Renal cortex interstitium (tissue), 15 donors: ENCODE measurements at places on chromosomes 2 and 18.

DNA sequence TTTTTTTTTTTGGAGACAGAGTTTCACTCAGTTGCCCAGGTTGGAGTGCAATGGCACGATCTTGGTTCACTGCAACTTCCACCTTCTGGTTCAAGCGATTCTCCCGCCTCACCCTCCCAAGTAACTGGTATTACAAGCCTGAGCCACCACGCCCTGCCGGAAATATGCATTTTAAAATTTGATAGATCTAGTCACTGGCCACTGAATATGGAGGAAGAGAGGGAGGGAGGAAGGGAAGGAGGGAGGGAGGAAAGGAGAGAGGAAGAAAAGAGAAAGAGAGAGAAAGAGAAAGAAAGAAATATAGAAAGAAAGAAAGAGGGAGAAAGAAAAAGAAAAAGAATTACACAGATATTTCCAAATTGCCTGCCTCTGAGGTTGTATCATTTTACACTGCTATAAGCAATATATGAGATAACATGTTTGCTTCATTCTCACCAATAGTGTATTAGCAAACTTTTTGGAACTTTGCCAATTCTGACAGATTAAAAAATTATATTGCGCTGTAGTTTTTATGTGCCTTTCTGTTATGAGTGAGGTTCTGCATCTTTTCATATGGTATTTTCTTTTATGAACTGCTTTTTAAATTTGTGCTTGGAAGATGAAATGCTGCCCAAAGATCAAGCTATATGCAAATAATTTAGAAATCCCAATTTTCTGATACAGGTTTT, 161.2 kb upstream of the MAP3K20 start:
- no peak for DNase-seq

DNA sequence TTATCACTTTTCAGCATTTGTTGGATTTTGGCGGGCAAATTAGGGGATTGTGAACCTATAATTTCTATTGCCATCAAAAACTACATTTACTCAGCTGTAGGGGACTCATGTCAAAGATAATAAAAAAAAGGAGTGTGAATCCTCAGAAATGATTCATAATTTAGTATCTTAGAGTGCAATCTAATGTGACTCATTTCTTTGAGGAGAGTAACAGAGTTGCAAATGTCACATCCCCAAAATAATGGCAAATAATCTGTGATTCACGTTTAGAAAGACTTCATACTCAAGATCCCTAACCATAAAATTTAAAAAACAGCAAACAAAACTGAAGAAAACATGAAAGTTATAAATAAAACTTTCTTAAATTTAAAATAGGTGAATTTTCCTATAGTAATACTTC, 373.0 kb downstream of the CDH2 start:
- DNase-seq: no peak

DNA sequence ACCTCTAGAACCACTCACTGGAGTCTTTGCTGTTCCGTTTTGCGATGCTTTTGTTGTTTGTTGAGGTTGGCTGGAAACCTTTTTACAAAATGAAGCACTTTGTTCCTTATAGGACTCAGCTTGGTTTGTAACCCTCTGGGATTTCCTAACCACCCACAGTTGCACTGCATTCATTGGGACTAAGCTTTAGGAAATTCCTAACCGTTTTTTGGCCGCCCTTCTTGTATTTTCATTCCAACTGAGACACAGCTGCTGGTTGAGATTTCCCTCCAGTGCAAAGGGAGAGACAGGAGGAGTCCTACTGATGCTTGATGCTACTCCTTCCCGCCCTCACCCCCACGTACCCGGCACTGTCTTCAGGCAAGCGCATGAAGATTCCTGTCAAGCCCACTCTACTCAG, 6.1 kb upstream of the DIPK1C start:
- DNase-seq: no peak

DNA sequence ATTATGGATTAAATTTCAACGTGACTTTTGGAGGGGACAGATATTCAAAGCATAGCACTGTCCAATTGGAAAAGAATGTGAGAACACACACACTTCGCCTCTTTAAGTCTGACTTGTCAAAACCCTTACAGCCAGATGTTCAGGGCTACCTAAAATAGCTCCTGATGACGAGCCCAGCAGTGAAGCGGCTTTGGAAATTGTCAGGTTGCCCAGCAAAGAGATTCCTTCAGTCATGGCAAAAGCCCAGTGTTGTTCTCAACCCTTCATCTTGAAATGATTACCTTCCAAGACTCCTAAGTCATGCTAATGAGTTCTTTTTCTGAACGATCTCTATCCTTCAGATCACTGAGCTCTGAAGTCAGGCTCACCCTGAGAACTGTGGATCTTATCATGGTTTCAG, 436.6 kb downstream of the LRATD1 start:
- DNase-seq: no peak

DNA sequence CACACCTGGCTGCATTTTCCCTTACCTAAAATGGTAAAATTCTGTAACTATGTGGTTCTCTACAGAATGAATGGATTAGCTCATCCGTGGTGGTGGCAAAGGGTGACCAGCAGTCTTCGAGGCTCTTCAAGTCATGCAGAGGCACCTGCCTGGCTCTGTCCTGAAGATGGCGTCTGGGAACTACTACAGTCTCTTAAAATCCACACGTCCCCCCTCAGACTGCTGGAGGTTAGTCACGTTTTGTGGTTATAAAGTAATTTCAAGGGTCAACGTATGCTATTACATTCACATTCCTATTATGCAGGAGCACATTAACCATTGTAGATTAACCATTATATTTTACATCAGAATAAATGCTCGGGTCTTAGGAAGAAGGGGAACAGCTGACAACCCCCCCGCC, 616.7 kb downstream of the GALR1 start:
- DNase-seq: no peak

DNA sequence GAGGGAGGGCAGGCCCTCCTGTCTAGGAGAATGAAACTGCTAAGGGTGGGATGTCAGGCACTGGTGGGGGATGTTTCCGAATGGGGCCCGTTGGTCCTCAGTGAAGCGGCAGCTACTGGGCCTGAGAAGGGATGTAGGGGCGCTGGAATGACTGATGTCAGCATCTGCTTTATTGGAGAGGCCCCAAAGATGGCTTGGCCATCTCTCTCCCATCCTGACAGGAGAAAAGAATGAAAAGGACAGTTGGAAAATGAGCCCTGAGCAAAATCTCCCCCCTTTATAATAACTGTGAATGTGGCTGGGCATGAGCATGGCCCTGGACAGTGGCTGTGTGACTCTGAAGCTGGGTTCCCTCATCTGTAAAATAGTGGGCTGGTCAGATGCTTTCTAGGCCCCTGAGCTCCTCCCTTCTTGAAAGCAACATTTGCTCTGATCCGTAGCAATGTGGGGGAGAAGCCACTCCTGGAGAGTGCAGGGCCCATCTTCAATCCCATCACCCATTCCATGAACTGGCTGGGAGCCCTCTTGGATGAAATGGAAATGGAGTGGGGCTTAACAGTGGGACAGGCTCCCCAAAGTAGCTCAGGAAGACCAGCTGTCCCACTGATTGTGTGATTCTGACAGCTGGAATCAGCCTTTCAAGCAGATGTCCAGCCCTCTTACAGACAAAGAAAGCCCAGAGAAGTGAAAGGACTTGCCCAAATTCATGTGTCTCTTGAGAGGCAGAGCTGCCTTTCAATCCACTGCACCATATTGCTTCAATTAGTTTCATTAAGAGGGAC, 232.7 kb upstream of the SMAD2 start:
- DNase-seq: no peak

DNA sequence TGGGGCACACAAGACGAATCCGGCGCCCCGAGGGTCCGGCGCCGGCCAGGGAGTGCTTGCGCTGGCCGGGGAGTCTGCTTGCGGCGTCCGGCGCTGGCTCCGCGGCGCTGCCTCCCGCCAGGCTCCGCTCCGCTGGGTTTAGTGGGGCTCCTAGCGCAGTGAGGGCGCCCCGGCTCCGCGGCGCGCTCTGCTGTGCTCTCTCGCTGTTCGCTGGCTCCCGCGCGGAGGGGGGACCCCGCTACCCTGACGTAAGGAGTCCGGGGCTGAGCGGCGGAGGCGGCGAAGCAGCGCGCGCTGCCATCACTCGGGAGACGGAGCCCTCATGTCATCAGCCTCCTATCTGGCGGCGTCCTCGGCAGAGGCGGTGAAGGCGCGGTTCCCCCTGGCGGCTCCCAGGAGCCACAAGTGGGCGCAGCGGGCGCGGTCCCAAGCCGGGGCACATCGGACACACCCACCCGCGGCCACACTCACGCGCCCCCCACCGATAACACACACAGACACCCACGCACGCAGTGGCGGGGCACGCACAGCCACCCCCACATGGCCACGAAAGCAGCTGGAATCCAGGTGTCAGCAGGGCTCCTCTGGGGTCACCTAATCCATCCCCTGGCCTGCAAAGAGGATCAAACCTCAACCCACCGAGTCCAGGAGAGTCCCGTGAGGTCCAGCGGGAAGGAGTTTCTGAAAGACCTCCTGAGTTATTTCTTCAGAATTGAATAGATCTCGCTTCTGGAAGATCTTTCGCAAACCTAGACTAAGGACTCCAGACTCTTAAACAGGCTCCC, at the start of gene C1QL2:
Gene C1QL2, minus strand, starts transcription at position 189 of the 785 bp plus-strand sequence. CDS start 482 bp downstream, outside the sequence.
- no peak for DNase-seq

DNA sequence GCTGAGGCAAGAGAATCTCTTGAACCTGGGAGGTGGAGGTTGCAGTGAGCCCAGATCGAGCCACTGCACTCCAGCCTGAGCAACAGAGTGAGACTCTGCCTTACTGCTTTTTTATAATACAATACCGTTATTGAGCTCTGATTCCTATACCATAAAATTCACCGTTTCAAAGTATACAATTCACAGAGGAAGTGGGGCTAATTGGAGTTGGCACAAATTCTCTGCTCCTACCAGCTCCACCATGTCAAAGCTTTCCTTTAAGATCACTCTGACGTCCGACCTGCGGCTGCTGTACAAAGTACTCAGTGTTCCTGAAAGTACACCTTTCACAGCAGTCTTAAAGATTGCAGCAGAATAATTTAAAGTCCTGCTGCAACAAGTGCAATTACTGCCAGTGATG, 29.6 kb upstream of the CYBRD1 start:
- DNase-seq: no peak

GRCh38 chr2:61434314-61434713, 36.6 kb downstream of the USP34 start:
- DNase-seq: no peak

DNA sequence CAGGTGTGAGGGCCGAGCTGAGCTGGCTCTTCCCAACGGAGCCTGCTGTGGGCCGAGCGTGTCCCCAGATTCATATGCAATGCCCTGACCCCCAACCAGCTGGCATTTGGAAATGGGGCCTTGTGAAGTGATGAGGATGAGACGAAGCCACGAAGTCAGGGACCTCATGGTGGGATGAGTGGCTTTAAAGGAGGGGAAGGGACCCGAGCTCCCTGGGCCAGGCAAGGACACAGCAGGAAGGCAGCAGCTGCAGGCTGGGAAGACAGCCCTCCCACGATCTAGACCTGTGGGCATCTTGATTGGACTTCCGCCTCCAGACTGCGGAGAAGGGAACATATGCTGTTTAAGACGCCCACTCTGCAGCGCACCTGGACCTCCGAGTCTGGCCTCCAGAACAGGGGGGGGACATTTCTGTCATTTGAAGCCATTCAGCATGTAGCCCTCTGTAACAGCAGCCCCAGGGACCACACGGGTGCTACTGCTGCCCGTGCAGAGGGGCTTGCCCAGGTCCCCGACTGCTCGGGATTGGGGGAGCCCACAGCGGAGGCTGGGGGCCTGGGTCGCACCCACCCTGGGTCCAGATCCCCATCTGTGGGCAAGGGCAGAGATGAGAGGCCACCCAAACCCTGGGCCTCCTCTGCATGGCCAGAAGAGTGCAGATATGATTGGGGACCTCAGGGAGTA, 27.2 kb downstream of the KIF1A start:
- DNase-seq: no peak

- no peak for DNase-seq
Observed at GRCh38 chr2:64745562-64745961, 91.8 kb upstream of the SERTAD2 start.

DNA sequence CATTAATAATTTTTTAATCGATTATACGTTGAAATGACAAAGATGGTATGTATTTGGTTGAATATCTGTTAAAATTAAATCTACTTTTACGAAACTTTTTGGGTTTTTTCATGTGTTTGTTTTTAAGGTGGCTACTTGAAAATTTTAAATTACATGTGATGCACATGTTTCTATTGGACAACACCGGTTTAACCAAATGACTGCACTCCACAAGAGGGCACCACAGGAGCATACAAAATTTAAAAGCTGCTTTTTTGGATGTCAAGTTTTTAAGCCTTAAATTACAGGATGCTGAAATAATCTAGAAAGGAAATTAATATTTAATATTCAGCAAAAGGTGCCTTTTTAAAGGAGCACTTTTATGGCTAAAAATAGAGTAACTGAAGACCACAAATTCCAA, 98.7 kb downstream of the ACVR1 start:
- peak; percentile 35 for DNase-seq

GRCh38 chr2:105376789-105377240, 22.0 kb downstream of the FHL2 start:
- no peak for DNase-seq

DNA sequence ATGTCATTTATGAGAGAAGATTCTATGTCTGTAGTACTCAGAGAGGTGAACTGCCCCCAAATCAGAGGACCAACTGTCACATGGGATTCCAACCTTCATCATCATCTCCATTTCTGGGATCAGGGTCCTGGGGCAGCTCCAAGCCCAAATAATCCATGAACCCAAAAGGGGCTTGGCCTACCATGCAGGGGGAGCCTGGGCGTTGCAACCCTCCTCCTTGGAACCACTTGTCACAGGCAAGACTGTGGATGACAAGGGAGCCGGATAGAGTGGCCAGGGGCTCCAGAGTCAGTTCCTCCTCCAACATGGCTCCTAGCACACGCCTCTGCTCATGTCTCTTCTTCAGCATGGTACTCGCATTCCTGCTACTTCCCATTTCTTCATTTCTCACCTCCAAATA, 7.9 kb downstream of the CTLA4 start:
- no peak for DNase-seq

- no peak for DNase-seq
Observed at GRCh38 chr2:60853531-60853930, 27.8 kb upstream of the REL start.

DNA sequence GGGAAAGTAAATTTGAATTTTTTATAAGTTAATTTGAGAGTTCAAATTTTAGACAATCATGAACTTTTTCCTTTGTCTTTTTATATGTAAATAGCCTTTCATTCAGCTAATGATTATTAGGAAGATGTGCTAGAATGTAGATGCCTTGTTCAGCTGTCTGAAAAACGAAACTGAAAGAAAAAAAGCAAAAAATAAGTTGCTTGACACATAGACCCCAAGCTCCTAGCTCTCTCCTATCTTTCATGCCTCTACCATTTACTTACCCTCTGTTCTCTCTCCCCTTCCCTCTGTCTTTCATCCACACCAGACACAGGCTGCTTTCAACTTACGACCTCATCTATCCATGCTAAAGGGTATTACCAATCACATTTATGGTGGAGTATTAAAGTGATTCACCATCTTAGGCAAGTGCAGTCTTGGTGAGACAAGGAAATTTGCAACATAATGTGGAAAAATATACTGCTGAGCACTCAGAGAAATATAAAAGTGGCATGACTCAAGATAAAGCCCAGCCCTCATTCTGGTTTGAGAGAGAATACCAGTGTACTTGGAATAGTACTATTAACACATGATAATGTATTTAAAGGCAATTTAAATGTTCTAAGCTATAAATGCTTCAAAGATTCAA, 425.6 kb downstream of the SUCLG1 start:
- no peak for DNase-seq

- no peak for DNase-seq
Observed at GRCh38 chr18:48296581-48296980, 112.6 kb downstream of the ZBTB7C start.

GRCh38 chr2:196441527-196441926, 198.0 kb upstream of the CCDC150 start:
- DNase-seq: no peak
